Prostate gland (tissue), 2 donors: ENCODE measurements at places on chromosomes 12 and 14.

GRCh38 chr12:109084425-109084824 lies 8.8 kb downstream of the ALKBH2 start:
- no peak for DNase-seq

DNA sequence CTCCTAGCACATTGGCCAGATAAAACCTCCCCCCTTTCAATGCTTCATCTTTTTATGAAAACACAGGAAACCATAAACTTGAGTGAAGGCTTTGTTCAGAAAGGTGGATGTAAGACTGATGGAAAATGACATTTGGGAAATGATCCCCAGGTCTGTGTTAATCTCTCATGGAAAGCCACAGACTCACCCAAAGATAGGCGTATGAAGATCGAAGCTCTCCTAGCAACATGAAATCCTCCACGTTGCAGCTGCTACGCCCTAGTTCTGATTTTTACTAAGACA lies 63.4 kb upstream of the PTGR2 start:
- no peak for DNase-seq

GRCh38 chr12:124470806-124471205 lies 96.6 kb downstream of the NCOR2 start:
- no peak for DNase-seq

DNA sequence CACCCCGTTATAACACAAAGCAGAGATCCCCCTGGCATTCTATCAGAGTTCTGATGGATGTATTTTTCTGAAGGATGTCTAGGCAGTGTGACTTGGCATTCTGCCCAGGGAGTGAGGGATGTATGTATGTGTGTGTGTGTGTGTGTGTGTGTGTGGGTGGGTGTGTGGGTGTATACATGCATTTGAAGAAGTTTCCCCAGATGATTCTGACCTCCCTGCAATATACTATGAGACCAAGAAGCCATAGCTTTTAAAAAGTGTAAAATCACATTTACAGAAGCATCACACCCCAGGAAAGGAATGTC lies 59.7 kb upstream of the NAP1L1 start:
- no peak for DNase-seq

DNA sequence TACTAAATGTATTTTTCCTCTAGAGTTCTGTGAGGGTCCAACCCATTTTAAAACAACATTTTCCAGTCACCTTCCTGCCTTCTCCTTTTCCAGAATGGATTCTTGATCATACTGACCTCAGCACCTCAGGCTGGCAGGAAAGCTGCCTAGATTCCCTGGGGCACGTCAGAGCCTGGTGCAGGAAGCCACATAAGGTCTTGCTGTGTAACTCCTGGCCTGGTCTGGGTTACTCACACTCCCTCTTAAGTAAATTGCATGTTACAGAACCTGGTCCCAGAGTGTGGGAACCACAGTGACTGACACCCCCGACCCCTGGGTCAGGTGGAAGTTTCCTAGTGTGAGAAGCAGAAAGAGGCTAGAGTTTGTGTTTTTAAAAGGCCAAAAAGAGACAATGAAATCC lies 209.8 kb downstream of the SPTSSA start:
- DNase-seq = no peak

DNA sequence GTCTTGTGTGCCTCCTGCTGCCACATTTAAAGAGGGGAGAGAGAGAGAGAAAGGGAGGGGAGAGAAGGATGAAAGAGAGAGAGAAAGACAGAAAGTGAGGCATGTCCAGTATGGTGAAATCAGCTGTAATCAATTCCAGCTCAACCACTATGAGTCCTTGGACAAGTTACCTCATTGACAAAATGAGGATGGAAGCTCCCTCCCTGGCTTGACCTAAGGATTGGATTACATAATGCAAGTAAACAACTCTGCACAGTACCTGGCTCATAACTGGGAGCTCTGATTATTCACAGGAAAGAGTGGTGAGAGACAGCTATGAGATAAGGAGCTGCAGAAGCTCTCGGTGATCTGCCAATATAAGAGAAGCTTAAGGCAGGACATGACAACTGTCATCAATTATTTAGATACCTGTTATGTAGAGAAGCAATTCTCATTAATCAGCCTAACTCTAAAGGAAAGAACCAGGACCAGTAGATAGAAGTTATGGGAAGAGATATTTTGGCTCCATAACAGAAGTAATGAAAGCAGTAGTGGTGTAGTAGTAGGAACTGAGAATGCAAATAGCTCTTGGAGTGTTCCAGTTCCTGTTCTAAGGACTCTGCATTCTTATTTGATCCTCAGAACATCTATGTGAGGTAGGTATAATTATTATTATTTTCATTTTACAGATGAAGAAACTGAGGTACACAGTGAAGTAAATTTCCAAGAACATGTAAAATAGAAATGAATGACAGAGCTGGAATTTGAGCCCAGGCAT lies 791.6 kb downstream of the DIO2 start:
- no peak for DNase-seq

DNA sequence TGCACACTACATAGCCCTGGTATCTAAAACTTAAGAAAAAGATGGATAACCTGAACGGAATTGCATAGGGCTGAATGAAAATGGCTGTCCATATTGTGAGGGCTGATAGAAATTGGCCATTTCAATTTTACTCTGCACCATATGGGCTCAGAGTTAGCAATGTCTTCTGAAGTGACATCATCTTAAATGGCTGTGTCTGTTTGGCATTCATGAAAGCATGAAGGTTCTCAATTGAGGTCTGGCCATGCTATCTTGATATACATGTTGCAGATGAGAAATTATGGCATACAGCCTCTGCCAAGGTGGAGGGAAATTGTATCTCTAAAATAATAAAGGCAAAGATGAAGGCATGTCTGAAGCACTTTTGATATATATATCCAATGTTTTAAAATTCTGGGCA lies 226.0 kb upstream of the PDE3A start:
- DNase-seq = no peak

- DNase-seq = no peak
Observed at GRCh38 chr12:124507188-124508109, 60.0 kb downstream of the NCOR2 start.
